Stimulated activated CD8-positive, alpha-beta memory T cell treated with anti-CD3 and anti-CD28 coated beads, Interleukin-2, amount 100 ng/mL, for 48 hours (primary cell): ENCODE measurements at places on chromosomes 5 and 9.

GRCh38 chr9:13719446-13719845 is 440.0 kb upstream of the MPDZ start:
- no peak for DNase-seq

GRCh38 chr9:130986356-130986965 is 22.5 kb upstream of the LAMC3 start:
- DNase-seq, result no peak

- DNase-seq, result no peak
These were observed 390.8 kb downstream of the DTWD2 start for GRCh38 chr5:118597543-118597942.

DNA sequence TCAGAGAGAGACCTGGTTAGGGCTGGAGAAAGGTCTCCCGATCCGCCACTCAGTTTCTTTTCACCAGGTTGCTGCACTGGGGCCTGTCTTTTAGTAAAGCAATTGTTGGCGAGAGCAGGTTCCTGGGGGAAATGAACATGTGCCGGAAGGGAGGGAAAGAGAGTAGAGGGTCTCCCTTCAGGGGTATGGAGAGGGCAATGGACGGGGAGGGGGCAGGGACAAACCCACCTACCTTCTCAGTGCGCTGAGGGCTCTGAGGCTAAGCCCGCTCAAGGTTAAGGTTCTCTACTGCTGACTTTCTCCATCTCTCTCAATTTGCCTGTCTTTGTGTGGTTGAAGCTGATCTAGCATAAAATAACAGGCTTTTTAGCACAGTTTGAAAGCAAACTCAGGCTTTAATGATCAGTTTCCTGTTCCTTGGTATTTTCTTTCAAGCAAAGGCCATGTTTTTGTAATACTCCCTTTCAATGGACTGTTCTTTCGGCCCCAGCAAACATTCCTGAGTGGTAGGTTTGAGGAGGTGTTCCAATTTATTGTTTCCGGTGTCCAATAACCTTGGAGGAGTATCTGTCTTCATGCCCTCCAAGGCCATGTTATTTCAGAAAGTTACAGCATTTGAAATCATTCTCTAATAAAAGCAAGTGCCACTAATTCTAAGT is 25.5 kb upstream of the TRAF1 start:
- DNase-seq, result no peak

DNA sequence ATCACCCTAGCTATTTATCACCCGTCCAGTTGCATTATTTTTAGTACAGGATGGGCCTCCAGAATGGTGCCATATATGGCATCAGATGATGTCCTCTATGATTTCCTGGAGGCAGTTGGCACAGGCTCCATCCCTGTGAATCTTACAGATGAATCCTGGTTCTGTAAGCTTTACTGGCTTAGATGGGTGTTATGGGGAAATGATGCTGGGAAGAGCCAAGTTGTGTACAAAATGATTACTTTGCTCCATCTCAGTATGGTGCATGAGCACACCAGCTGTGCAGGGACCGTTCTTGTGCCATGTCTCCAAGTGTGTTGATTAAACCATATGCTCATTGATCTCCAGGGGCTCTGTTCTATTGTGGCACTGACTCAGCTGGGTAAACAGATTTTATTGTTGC is 755.7 kb downstream of the TLR4 start:
- no peak for DNase-seq

DNA sequence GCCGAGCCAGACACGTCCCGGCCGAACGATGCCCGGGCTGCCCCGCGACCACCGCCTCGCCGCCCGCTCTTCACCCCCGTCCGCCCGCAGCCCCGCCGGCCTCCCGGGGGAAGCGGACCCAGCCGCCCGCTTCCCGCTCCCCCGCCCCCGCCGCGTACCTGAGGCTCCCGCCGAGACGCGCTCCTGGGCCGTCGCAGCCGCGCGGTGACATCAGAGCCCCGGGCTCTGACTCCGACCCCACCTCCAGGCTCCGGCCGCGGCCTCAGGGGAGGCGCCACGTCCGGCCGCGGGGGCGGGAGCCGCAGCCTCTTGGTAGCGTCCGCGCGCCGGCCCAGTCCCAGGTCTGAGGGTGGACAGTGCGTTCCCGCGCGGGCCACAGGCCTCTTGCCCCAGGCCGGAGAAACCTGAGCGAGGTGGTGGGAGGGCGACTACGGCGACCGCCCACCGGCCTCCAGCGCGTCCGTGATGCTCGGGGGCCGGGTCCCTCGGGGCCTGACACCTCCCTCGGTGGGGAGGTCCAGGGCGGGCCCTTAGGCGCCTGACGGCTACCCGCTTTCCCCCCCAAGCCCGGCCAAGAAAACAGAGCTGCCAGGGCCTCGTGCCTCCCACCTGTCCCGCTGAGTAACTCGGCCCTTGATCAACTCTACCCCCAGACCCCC is at the start of gene SHROOM1:
Gene SHROOM1, minus strand, starts transcription at position 212 of the 659 bp plus-strand sequence. CDS start 4,507 bp downstream, outside the sequence.
- no peak for DNase-seq

- DNase-seq, result no peak
These were observed 213.0 kb downstream of the SMARCA2 start for GRCh38 chr9:2228132-2228531.

- DNase-seq, result no peak
These were observed 246.5 kb downstream of the SYK start for GRCh38 chr9:91047993-91048607.

DNA sequence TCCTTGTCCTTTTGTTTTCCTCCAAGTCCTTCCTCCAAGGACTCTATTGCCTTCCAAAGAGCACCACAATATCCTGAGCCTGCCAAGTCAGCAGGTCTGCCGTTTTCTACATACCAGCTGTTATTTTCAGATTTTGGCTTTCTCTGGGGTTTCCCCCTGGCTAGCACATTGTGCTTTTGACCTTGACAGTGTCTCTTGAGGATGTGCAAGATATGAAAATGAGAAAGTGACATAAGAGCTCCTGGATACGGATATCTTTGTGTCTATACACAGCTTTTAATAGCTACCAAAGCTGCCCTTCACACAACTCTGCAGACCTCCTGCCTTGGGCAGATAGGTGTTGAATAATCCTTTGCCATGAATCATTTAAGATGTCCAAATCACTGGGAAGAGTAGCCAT is 67.0 kb downstream of the HAPLN1 start:
- no peak for DNase-seq

- no peak for DNase-seq
These were observed 90.9 kb upstream of the GRIA1 start for GRCh38 chr5:153399595-153399994.

DNA sequence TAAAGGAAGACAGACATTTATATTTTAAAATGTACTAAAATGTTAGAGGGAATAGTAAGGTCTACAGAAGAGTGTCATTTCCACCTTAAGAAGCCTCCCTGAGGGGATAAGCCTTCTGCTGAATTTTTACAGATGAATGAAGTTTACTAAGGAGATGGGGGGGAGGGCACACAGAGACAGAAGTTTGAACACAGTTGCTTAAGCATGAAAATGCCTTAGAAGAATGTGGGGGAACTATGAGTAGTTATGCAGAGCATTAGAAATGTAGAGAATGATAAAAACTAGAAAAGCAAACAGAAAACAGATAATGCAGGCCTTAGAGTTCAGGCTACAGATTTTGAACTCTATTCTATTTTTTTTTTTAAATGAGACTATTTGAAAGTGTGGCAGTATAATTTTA is 232.2 kb upstream of the VLDLR start:
- no peak for DNase-seq

GRCh38 chr5:137867664-137868063 is at the start of gene MYOT:
MYOT (plus strand) TSS chr5:137867860; CDS start chr5:137870652, 2,792 bp downstream.
- no peak for DNase-seq

- DNase-seq, result no peak
These were observed 12.1 kb downstream of the CCL28 start for GRCh38 chr5:43400082-43400481.

DNA sequence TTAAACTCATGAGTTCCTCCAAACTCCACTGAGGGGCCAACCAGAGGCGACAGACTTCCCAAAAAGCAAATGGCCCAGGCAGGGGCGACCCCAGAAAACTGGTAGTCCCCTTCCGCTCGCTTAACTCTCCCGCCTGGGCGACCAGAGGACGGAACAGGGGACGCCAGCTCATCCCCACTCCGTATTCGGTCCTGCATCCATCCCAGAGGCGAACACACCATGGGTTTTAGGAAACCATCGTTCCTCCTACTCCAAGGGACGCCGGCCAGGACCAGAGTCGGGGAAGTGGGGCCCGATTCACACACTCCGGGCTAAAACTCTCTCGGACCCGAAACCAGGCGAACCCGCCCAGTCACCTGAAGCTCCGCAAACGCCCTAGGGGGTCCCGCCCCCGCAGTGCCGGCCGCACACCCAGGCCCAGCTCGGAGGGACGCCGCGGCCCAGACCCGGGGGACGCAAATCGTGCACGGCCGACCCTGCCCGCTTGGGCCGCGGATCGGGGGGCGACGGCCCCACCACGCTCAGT is 478 bp downstream of the TEX10 start:
- DNase-seq, result peak; percentile 23

DNA sequence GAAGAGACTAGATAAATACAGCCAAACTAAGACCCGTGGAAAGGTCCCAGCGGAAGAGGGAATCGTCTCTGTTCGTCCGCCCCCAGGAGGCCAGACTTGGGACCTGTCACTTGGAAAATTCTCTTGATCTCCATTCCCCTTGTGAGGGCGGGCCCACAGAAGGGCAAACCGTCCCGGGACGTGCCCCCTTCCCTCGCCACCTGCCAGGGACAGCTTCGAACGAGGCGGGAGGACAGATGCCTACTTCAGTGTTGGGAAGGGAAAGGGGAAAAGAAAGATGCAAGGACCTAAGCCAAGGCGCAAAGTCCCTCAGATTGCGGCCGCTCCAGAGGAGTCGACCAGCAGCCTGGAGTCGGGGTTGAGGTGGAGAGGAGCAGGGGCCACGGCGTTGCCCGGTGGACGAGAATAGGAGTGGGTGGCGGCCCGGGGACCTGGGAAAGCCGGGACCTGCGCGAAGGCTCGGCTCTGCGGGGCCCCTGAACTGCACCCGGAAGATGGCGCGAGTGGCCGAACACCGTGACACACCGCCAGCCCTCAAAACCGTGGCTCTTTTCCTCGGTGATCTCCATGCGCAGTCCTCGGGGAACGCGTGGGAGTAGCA is 4.4 kb upstream of the EBF1 start:
- no peak for DNase-seq

DNA sequence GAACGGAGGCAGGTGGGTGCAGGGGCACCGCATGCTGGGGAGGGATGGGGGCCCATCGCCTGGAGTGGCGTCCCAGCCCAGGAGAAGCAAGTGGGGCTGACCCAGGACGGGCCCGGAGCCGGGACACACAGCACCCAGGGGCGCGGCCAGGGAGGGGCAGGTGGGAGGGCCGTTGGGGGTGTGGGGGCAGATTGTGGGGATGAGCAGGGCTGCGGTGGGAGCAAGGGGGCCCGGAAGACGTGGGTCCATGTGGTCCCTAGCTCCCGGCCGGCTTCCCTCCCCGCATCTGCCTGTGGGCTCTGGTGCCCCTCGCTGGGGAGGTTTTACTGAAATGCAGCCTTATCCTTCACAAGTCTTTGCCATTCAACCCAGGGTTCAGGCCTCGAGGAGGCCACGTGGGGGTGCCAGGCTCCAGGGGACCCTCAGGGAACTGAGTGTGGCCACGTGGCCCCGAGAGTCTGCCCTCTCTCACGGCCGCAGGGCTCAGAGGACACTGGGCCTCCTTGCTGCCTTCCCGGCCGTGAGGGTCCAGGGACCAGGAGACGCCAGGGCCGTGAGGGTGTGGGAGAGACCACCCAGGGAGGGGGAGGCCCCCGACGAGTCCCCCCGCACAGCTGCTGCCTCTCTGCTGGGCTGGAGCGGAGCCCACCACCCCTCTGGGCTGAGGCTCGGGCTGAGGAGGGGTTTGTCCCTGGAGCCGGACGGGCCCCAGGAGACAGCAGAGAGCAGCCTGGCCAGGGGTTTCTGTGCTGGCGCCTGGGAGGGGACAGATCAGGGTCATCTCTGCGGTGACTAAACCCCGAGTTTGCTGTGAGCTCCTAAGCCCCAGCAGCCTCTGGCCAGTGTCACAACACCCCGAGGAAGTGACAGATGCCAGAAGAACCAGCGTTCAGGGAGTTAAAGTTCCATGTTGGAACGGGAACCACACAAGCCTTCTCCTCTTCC is 35.2 kb downstream of the SLC9A3 start:
- no peak for DNase-seq

- no peak for DNase-seq
These were observed 1785.9 kb upstream of the WWC1 start for GRCh38 chr5:166505544-166505943.

DNA sequence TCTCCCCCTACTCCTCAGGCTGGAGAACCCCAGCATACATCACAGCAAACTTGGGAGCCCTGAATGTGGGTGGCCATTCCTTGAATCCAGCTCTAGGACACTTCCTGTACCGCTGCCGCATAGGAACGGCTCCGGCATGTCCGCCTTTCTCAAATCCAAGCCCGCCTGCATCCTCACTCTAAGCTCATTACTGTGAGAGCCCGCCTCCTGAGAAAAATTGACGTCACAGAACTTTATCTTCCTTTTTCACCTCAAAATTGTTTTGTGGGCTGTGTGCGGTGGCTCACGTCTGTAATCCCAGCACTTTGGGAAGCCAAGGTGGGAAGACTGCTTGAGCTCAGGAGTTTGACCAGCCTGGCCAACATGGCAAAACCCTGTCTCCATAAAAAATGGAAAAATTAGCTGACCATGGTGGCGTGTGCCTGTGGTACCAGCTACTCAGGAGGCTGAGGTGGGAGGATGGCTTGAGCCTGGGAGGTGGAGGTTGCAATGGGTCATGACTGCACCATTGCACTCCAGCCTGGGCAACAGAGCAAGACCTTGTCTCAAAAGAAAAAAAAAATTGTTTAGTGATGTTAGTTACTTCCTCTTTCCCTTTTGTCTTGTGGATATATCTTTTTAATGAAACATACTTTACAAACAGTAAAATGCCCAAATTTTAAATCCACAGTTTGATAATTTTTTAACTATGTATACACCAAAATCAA is 22.8 kb downstream of the RNF44 start:
- DNase-seq, result no peak

GRCh38 chr9:125204477-125204876 is 4.1 kb downstream of the RABEPK start:
- DNase-seq, result no peak

GRCh38 chr9:70043689-70044489 is at the start of gene MAMDC2:
MAMDC2 (plus strand) TSS chr9:70043848; CDS start chr9:70044198, 350 bp downstream.
- no peak for DNase-seq

DNA sequence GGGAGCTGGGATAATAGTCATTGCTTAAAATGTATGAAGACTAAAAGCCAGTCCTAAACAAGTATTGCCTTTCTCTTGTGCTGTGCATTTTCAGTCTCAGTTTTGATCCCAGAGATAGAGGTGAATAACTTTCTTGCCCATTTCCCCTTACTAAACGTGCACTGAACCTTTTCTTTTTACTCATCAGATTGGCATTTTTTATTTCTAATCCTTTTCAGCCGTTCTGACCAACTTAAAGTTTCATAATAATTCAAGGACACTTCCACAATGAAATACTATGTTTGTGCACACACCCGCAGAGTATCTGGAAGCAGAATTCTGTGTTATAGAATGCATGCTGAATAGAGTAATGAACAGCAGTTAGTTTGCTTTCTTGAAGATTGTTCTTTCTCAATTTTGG is 343.6 kb downstream of the LRRC70 start:
- no peak for DNase-seq
